ENCODE measurements at places on chromosomes 3 and 15. TPM values are rescaled to one million over a fixed set of nuclear protein-coding genes. Genes with fewer than 3 reads are reported as not detected.

- no peak for DNase-seq
Observed at GRCh38 chr3:85475346-85475745, 516.6 kb downstream of the CADM2 start.

GHRL gene
- polyA plus RNA-seq: 0.64 TPM

GRCh38 chr3:23365066-23365465 is 161.9 kb downstream of the UBE2E2 start:
- no peak for DNase-seq

CLDN18 gene
- 0.78 TPM for polyA plus RNA-seq

CAPN7 gene
- 30.9 TPM for polyA plus RNA-seq

- no peak for DNase-seq
Observed at GRCh38 chr3:164537485-164537884, 540.8 kb downstream of the SI start.

MAP6D1 gene
- polyA plus RNA-seq: 24.3 TPM
